ENCODE measurements at places on chromosomes 2 and 18.
A peak's percentile ranks its signal among the peaks of the same experiment; 100 is the strongest.

GRCh38 chr2:25078170-25079049 lies 36.5 kb downstream of the EFR3B start:
- DNase-seq = peak; percentile 64

GRCh38 chr2:103977668-103978067 lies 876.2 kb upstream of the POU3F3 start:
- no peak for DNase-seq

- no peak for DNase-seq
Measured at GRCh38 chr18:12085786-12086185, 7.9 kb upstream of the ANKRD62 start.

GRCh38 chr2:47221039-47221438 lies 65.9 kb upstream of the STPG4 start:
- DNase-seq = peak; percentile 74

DNA sequence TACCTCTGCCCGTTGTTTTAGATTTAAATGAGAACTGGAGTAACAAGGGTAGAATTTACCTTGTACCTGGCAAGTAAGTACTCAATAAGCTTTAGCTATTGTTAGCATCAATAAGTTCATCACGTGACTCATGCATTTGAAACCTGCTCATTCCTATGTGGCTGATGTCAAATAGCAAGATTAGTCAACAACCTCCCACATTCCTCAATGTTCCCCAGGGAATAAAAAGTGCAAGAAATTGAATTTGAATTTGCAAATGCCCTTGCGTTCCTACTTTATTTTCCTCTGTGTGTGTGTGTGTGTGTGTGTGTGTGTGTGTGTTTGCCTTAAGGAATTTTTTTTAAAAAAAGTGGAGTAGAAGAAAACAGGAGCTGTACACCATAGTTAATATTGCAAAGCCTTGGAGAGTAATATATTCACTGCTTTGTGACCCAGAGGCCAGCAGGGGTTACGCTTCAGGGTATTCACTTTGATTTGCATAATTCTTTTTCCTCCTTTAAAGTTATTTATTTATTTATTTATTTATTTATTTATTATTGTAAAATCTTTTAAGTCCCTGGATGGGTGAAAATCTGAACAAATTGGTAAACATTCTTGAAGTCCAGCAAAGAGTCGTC lies 43.9 kb upstream of the DNAH7 start:
- DNase-seq = peak; percentile 60

GRCh38 chr2:58006952-58007284 lies 39.7 kb upstream of the VRK2 start:
- DNase-seq = no peak

GRCh38 chr18:68574311-68574710 lies 140.6 kb downstream of the TMX3 start:
- DNase-seq = no peak

- no peak for DNase-seq
Measured at GRCh38 chr2:65724752-65725151, 292.4 kb upstream of the SPRED2 start.

DNA sequence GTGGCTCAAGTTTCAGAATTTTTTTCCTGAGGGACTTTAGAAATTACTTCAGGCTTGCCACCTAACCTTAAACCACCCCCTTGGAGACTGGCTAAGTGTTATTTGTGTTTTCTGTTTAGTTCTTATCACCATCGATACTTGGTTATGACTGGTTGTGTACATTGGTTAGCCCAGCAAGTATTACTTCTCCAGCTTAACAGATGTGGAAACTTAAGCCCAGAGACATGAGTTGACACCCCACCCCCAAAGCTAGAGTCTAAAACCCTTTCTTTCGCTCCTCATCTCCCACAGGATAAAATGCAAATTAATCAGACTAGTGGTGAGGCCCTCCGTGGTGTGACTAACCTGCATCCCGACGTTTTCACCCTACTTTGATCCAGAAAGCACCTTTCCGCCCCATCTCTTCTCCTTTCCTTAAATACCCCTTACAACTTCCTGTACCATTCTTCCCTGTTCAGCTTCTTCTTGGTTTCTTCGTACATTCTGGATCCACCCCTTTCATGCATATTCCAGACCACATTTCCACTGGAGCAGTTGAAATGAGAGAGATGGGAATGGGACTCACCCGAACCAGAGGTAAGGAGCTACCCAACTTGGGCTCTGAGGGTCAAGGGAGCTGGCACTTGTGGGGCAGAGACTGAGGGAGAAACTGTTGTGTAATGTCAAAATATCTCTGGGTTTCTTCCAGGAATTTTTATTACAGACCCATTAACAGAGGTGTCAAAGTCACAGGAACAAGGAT lies 819 bp upstream of the MAP3K2 start:
- DNase-seq = no peak

DNA sequence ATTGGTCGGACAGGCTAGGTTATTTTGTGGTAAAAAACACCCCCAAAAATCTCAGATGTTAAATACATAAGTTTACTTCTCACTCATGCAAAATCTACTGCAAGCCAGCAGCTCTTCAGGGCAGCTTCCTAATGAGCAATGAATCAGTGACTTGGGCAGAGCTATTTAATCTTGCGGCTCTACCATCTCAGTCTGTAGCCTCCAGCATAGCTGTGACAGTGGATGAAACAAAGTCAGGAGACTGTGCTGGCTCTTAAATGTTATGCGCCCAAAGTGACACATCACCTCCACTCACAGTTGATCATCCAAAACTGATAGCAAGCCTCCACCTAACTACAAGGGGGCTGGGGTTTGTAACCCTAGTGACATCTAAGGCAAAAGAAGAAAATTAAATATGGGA lies 571.9 kb downstream of the METTL4 start:
- DNase-seq = no peak

- no peak for DNase-seq
Measured at GRCh38 chr2:215590010-215590745, 154.3 kb upstream of the FN1 start.

DNA sequence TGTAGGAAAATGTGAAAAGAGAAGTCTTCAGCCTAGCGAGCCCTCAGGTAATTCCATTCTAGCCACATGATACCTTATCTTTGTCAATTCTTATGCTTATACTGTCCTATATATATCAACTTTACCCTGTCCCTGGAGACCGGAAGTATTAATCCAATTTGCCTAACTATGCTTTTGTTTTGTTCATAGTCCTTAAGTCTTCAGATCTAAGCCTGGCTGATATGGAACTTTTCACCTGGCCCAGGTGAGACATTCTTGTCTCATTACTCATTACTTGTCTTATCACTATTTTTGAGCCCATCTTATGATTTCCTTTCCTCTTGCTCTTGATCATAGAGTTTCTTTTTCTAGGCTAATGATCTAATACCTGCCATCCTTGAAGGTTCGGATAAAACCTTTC lies 194.1 kb upstream of the FANCL start:
- no peak for DNase-seq

- DNase-seq = peak; percentile 57
Measured at GRCh38 chr2:220708366-220708765, 863.7 kb downstream of the EPHA4 start.

- no peak for DNase-seq
Measured at GRCh38 chr2:113157118-113157896, 16.5 kb upstream of the PSD4 start.

- no peak for DNase-seq
Measured at GRCh38 chr2:176682278-176682677, 413.0 kb downstream of the MTX2 start.

DNA sequence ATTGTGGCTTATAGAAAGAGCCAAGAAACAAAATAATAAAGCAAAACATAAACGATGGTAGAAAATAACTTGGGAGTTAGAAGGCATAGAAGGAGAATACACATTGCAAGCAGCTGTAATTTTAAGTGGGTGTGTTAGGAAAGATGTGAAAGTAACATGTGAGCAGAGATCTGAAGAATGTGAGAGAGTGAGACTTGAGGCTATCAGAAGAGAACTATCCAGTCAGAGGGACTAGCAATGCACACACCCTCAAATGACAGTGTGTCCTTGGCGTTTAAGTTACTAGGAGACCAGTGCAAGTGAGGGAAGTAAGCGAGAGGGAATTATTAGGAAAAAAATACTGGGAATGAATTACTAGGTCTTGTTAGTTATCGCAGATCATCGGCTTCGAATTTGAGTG lies 304.9 kb downstream of the DSEL start:
- no peak for DNase-seq

DNA sequence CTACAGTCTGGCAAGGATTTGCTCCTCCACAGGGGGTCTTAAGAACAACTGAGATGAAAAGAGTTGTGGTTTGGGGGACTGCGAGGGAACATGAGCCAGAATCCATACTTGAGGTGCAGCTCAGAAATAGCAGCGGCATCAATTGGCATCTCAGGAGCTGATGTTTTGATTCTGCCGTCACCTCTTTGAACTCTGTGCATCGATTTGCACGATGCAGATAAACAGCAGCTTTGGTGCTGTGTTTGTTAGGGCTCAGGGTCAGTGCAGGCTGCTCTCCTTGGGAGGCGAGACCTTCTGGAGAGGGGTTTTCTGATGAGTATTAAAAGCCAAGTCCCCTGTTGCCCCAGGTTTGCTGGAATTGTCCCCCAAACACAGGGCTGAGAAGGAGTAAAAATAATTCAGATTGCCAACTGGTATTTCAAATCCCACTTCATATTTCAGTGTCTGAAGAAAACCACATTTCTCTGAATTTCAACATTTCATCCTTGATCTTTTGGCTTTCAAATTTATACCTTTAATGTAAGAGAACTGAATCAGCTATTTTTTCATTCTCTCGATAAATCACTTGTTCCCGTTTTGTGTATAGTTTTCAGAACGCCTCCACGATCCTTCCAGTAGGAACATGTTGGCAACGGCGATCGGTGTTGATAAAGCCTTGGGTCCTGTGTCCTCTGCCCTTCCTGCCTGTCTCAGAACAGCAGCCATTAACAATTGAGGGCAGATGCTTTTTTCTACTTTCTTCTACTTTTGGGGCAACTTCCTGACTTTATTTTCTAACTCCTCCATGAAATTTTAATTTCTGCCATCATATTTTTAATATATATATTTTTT lies 65.0 kb downstream of the RAB31 start:
- no peak for DNase-seq

DNA sequence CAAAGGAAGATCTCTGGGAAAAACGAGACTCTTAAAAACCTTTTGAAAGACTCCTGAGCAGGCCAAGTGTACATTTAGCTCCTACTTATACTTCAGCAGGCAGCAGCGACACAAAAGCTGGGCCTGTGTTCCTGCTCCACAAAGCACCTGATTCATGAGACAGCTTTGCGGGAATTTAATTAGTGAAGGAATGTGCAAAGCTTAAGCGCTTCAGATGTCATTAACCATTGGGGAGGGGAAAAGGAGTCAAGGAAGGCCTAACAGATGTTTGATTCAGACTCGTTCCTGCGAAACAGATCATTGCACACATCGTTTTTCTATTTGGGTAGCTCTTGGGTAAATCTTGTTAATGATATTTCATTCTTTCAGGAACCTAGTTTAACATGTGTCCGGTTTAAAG lies 125.9 kb downstream of the MAIP1 start:
- no peak for DNase-seq

- DNase-seq = peak; percentile 47
Measured at GRCh38 chr2:172928756-172929155, 146.9 kb upstream of the MAP3K20 start.

GRCh38 chr2:40128796-40129195 lies 323.1 kb downstream of the SLC8A1 start:
- no peak for DNase-seq

DNA sequence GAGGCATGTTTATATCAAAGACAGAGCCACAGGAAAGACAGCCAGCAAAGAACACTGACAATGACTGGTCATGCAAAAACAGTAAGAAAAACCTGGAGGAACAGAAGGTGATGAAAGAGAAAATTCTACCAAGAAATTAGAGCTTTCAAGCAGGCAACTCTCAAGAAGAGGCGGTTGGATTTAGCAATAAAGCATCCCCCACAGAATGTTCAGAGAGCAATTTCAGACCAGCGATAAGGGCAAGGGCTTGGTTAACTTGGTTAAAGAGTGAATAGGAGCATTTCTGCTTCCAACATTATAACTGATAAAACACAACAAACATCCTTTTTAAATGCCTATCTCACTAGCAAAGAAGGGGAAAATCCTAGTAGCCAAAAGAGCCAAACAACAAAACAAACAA lies 68.0 kb upstream of the NCKAP5 start:
- DNase-seq = no peak

DNA sequence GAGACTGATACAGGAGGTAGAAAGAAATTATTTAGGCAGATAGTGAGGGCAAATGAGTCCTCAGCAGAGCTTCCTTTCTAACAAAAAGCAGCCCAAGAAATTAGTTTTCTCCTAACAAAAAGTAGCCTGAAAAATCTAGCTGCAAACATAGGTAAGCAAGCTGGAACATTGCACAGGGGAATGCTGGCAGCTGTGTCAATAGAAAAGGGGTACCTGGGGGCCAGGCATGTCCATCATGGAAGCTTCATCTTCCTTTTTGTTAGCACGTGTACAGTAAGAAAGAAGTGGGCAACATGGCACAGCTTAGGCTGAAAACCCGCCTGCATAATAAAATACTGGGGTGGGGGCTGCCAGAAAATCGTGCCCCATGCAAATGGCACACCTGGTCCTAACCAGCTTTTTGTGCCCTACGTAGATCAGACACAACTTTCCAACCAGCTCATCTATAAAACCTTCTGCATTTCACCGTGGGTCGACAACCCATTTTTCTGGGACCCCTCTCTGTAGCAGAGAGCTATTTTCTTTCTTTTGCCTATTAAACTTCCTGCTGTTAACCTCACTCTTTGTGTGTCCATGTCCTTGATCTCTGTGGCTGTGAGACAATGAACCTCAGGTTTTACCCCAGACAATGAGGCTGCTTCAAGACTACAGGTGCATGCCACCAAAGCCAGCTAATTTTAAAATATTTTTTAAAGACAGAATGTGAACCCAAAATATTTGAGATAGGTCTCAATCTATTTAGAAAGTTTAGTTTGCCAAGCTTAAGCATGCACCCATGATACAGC lies 6.6 kb upstream of the MTHFD2 start:
- DNase-seq = no peak

DNA sequence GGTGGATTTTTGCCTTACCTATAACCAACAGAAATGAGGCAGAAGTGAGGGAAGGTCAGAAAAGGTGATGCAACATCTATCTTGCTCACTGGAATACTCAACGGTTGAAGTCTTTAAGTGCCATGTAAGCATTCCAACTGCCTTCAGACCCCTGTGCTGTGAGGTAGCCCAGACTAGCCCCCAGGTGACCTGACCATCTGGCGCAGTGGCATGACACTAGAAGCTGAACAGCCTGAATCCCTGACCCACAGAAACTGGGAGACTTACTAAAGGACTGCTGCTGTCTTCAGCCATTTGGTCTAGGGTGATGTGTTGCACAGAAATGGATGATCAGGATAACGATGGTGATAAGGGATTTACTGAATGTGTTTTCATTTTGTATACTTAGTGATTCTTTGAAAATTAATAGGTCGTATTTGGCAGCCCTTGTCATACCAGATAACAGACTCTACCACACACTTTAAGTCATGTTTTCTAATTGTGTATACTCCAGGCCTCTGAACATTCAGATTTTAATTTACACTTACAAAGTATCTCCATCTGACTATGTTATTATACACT lies 161.5 kb downstream of the STK39 start:
- no peak for DNase-seq

DNA sequence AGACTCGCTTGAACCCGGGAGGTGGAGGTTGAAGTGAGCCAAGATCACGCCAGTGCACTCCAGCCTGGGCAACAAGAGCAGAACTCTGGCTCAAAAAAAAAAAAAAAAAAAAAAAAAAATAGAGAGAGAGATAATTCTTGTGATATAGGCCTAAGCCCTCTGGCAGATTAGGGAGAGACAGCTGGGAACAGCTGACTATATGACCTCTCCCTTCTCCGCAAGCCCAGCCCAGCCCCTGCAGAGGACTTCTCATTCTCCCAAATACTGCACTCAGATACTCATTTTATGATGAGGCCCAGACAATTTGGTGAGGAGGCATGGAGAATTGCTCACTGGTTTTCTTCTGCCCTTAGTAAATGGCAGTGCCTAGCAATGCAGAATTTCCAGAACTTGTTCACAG lies 262.0 kb downstream of the HAUS1 start:
- DNase-seq = no peak

Data from non-pigmented ciliary epithelial cell (primary cell).